ENCODE measurements at places on chromosomes 11 and 22. TPM values are rescaled to one million over a fixed set of nuclear protein-coding genes. Genes with fewer than 3 reads are reported as not detected.
A peak's percentile ranks its signal among the peaks of the same experiment; 100 is the strongest.

- DNase-seq, result peak; percentile 27
Observed at GRCh38 chr11:130451231-130452019, 3.0 kb downstream of the ADAMTS15 start.

DNA sequence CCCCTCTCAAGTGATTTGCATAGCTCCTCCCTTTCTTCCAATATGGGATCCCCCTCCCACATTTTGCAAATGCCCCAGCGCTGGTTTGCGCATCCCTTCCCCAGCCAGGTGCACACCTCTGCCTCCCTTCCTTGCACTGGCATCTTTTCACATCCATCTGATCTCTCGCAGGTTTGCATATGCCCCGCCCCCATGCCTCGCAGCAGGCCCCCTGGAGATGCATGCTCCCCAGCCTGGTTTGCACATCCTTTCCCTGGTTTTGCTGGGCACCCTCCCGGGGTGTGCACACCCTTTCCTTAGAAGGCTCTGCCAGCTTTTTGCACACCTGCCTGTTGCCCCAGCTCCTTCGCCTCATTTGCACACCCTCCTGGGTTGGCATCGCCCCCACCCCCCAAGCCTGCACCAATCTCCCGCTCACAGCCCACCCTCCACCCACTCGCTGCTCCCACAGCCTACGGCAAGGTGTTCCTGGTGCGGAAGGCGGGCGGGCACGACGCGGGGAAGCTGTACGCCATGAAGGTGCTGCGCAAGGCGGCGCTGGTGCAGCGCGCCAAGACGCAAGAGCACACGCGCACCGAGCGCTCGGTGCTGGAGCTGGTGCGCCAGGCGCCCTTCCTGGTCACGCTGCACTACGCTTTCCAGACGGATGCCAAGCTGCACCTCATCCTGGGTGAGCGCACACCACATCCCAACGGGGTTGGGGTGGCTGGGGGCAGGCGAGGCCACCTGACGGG, 917 bp downstream of the RPS6KA4 start:
- DNase-seq, result no peak

DNA sequence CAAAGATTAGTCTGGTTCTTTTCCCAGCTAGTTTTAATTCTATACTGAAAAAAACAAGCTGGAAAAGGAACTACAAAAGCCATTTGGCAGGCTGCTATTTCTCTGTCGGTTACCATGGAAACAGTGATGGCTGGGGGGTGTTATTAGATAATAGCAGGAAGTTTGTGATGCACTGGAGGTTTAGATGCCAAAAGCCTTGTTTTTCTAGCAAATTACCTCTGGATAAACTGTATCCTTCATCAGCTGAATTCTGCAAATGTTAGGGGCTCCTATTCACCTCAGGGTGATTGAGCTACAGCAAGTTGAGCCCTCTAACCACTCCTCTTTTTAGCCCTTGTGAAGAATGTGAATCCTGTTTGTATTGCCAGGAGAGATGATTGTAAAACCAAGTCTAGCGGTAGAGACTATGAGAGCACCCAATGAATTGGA, 25.2 kb downstream of the ALKBH3 start:
- DNase-seq, result peak; percentile 32

Gene SCGB1D2
- not detected for total RNA-seq

- DNase-seq, result no peak
Observed at GRCh38 chr11:2414616-2415015, 14.1 kb downstream of the TSSC4 start.

DNA sequence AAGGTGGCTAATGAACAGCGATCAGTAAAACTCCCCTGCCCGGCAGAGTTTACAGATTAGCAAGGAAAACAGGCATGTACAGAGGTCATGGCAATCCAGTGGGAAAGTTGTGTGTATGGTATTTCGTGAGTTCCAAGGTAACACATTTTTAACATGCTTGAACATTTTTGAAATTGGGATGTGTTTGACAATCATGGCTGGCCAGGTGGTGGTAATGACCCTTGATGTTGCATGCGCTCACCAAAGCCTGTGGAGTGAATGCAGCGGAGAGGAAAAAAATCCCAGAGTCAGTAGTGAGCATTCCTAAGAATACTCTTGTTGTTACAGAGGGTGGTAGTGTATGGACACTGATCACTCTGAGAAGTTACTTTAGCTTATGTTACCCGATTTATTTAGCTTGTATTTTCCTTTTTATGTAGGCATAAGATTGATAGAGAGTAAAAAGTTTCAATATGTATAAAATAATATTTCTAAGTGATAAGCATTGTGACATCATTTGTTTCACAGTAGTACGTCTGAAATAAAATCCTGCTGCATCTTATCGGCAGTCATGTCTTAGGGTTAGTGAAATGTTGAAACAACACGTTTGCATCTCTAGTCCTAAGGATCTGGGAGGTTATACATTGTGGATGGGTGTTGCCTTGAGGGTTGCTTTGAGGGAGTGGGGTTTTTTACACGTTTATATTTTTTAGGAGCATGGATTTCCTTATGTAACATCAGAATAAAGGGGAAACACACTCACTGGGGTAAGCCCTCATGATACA, 8.7 kb downstream of the TEAD1 start:
- DNase-seq, result peak; percentile 73

Gene SLC29A2
- 0.64 TPM for total RNA-seq

Gene TBC1D22A
- total RNA-seq, result 12.5 TPM

DNA sequence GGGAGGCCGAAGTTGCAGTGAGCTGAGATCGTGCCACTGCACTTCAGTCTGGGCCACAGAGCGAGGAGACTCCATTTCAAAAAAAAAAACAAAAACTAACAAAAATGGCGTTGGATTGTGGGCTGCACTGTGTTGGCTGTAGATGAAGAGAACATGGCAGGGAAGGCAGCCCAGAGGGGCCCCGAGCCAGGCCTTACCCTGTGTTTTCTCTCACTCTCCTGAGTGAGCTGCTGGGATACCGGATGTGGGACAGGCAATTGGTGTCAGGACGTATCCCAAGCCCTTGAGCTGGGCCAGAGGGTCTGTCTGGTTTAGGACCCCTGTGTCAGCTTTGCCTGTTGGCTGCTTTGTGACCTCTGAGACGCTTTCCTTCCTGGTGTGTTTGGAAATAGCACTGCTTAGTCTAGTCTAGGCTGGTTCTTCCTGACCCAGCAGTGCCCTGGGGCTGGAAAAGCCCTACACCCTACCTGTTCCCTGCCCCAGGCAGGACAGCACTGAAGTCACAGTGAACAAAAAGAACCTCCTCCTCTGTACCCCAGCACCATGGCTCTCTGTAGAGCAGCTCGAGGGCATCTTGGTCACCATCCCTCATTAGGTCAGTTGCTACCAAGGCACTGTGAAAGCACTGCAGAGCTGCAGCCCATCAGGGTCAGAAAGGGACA, 17.8 kb downstream of the CHADL start:
- DNase-seq, result no peak

Gene NCF4
- total RNA-seq, result not detected

DNA sequence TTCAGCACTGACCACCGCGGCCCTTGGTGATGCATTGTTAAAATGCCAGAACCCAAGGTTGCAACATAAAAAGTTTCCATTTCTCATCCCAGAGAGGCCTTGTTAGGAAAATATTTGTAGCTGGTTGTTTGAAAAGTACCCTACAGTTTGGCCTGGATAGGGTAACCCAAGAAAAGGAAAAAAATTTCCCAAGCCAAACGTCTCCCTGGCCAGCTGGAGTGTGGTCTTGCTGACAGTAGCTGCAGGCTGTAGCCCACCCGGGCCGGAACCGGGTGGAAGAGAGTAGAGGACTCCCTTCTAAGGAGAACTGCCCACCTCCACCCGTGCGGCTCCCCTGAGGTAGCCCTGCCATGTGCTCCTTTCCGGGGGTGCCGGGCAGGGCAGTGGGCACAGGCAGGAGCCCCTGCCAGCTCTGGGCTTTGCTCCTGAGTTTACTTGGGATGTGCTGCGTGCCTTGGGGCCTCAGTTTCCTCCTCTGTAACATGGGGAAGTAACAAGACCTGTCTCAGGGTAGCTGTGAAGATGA, 38.5 kb downstream of the IGHMBP2 start:
- DNase-seq, result peak; percentile 34

Gene OR9Q2
- total RNA-seq, result not detected

Gene MPST
- total RNA-seq, result 64.3 TPM

DNA sequence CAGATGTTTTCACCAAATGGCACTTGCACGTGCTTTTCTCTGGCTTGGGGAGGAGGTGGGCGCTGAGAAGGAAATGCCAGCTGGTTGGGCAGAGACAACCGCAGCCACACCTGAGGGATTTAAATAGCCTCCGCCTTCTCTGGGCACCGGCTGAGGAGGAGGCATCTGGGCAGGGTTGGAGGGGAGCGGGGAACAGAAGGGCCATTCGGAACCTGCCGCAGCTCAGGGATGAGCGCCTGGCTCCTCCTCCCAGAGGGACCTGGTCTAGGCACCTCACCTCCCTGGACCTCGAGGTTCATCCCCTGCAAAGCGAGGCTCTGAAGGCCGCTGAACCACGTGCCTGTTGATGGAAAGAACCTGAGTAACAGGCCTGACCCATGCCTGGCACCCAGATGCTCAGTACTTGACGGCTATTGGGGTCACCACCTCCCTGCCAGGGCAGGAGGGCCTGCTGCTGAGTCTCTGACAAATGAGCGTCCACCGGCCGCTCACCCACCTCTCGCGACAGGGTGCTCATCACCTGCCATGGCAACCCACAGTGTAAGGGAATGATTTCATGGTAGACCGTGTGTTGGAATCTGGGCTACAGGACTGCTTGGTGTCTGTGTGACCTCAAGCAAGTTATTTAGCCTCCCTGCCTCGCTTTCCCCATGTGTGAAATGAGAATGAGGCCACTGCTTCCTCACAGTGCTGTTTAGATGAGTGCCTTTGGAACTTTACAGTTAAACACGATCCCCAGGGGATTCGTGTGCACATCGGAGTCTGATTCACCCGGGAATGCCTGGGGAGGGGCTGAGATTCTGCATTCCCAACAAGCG, 2.0 kb upstream of the KDELR3 start:
- DNase-seq, result no peak

GRCh38 chr22:36009085-36009484, 19.5 kb downstream of the RBFOX2 start:
- DNase-seq, result peak; percentile 78

DNA sequence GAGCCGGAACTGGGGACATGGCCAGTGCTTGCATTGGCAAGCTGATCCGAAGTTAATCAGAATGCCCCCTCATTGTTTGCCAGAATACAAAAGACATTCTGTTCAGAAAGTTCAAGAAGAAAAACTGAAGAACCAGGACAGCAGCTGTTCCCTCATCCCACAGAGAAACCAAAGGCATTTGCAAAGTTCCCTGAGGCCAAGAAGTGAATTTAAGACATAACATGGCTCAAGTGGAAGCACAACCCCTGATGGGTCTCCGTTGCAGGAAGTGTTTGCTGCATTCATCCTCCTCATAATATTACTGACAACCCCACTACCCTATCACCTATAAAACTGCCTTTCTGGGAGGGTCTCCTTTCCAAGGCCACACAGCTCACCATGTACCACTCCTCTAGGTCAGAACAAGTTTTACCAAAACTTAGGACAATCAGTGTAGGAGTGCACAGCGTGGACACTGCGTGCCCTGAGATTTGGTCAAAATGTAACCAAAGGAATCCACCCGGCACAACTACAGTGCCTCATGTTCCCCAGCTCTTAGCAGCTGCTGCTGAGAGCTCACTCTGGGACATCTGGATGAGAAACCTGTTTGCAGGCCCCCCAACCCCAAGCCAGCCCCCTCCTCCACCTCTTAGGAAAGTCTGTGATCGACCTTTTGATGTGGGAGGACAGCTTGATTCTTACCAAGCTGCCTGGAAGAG, 101.6 kb upstream of the AKIP1 start:
- DNase-seq, result peak; percentile 41

GRCh38 chr11:14237444-14237961, 121.5 kb downstream of the RRAS2 start:
- no peak for DNase-seq

- no peak for DNase-seq
Observed at GRCh38 chr11:133216813-133217212, 315.5 kb downstream of the OPCML start.

- DNase-seq, result no peak
Observed at GRCh38 chr11:65546217-65546958, 11.8 kb downstream of the LTBP3 start.
